ENCODE measurements at places on chromosomes 5 and 9.

- no peak for DNase-seq
Measured at GRCh38 chr9:27196383-27196782, 87.4 kb downstream of the TEK start.

DNA sequence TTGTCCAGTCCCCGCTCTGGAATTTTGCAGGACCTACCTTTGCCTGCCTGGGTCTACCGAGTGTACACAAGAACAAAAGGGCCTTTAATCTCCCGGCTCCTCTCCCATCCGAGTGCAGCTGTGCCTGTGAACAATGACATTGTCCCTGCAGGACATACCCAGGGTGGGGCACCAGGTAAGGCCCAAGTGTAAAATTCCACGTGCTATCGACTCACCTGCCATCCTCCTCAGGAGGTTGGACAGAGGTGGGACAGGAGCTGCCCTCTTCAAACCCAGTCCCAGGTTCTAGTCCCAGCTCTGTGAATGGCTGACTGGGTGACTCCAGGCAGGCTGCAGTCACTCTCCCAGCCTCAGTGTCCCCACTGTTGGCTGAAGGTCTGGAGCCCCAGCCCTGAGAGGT, 159.6 kb upstream of the ALDH1B1 start:
- DNase-seq = no peak

DNA sequence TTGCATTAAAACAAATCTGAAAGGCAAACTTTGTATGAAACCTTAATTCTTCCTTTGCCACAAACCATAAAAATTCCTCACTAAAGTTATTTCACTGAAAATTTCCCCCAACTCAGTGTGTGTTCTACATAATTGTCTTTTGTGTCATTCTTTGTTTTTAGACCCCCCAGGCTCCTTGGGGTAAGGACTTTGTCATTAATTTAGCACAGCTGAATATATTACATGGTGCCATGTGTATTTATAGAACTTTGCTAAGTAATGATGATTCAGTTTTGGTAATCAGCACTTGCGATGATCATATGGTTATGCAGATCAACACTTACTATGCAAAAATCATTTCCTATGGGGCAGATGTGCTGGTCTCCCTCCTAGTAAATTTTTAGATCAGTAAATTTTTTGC, 712.1 kb upstream of the MEF2C start:
- no peak for DNase-seq

DNA sequence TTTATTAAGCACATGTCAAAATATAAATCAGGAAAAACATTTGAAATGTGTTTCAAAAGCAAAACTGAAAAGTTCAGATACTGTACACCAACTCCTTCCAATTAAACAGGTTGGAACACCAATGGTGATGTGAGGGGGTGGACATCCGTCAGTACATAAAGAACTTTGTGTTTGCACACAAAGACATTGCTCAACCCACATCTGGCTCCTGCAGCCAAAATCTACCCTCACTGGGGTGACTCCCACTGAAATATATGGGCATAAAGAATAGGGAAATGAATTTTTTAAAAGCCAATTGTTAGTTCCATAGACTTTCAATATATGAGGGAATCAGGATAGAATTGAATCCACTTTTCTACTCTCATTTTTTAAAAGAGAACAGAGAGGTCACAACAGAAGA, 63.9 kb downstream of the MEGF9 start:
- no peak for DNase-seq

- no peak for DNase-seq
Measured at GRCh38 chr5:43804041-43804440, 201.1 kb downstream of the NNT start.

DNA sequence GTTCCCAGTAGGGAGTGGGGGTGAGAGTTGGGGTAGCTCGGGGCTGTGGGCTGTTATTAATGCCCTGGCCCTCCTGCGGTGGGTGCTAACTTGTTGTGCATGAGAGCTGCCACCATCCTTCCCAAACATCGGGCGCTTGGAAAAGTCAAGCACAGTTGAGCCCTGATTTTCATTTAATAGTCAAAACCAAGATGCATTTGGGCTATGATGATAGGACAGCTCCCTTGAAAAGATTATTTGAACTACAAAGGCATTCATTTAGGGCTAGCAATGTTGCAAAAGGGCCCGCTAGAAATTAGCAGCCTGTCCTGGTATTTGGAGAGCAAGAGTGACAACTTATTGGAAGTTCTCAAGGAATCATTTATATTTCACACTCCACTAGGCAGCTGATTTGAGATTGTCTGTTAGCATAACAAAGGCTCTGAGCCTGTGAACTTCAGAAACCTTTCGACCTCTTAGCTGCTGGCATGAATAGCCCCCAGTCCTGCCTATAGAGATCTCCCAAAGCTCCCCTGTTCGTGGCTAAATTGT, 128.2 kb upstream of the TMEM161B start:
- no peak for DNase-seq

- no peak for DNase-seq
Measured at GRCh38 chr9:131762356-131762932, 22.6 kb upstream of the RAPGEF1 start.

- DNase-seq = no peak
Measured at GRCh38 chr5:139574641-139575312, 13.6 kb downstream of the UBE2D2 start.

GRCh38 chr5:178232920-178233429, 373 bp upstream of the PHYKPL start:
- no peak for DNase-seq

DNA sequence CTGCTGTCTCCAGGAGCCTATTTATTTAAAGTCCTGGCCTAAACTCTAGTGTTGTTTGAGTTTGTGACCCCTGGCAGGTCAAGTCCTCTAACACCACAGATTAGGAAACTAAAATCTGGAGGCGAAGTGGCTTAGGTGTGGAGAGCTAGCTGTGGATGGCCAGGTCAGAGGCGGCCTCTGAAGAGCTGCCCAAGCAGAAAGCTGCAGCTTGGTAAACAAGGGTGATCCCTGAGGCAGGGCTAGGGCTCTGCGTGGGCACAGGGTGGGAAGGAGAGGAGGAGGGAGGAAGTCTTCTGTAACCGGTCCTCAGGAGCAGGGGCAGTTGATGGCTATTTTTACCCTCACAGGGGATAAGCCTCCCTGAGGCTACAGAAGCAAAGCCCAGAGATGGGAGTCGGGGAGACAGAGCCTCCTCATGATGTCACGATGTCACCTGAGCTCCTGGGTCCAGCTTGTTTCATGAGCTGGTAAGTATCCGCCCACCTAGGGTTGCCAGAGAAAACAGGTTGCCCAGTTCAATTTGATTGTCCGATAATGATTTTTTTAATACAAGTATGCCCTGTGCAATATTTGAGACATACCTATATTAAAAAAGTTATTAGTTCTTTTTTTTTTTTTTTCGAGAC, 25.9 kb upstream of the BOD1 start:
- DNase-seq = no peak

DNA sequence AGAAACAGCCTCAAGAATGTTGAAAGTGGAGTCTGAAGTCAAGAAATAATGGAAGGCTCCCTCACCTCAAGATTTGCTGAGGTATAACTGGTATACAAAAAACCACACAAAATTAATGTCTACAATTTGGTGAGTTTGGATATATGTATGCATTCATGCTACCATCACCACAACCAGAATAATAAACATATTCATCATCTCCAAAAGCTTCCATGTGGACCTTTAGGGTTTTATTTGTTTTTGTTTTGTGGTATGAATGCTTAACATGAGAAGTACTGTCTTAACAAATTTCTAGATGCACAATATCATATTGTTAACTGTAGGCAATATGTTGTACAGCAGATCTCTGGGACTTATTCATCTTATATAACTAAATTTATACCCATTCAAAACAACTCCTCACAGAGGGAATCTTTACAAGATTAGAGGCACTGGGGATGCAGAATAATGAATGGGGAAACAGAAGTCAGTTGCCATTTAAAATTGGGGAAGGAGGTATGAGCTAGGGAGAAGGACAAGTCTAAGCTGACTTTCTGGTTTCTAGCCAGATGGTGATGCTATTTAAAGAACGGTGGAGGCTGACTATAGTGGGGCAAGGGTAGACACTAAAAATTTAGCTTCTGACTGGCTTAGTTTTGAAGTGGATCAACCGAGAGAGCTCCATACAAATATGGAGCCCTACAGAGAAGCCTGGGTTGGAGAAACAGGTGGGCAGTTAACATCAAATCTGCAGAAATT, 213.9 kb downstream of the BNC2 start:
- DNase-seq = no peak

DNA sequence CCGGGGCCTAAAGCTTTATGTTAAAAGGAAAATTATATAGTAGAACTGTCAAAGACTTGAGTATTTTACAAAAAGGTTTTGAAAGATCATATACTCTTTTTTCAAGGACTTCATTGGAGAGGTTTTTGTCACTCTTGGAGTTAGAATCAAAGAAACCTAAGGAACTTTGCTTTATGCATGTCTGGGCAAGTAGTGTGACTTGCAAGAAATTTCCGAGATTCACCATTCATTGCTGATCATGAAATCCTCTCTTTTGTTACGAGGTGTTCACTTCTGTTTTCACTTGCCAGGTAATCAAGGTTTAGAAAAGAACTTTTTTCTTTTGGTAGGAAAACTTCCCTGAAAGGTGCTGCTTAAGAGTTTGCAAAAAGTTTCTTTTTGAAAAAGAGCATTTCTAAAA, 64.8 kb downstream of the NUP214 start:
- DNase-seq = no peak

- no peak for DNase-seq
Measured at GRCh38 chr5:74355041-74355824, 285.3 kb downstream of the ENC1 start.

GRCh38 chr9:137031904-137032640, at the start of gene FUT7:
Gene FUT7, minus strand, starts transcription at chr9:137032088. Its CDS starts 97 bp downstream, at chr9:137031991.
- DNase-seq = no peak

GRCh38 chr5:138720840-138721239, 32.4 kb upstream of the CTNNA1 start:
- no peak for DNase-seq

DNA sequence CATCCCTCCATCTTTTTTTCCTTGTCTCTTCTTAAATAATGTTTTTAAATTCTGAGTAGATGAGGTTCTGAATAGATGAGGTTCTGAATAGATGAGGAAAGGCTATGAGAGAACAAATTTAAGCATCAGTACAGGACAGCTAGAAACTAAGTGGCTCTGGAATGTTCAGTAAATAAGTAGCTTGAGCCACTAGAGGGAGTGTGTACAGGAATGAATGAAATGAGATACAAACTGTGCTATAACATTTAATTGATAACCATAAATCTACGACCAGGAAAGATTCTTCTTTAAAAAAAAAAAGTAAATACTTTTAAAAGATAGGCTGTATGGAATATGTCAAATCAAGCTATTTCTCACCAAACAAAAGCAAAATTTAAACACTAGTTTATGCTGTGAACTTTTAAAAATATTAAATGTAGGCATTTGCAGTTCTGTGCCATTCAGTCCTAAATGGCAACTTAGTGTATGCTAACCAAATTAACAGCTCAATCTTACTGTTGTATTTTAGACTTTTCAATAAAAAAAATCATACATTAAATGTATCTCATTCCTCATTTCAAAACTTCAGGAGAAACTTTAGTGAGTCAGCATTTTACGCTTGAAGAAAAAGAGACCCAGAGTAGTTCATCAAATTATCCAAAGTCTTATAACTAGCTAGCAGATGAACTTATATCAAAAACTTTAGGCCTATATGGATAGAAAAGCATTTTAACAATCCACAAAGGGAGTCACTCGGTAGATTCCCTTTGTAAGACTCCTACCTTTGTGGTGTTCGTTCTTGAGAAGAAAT, 70.4 kb upstream of the SNX2 start:
- no peak for DNase-seq

DNA sequence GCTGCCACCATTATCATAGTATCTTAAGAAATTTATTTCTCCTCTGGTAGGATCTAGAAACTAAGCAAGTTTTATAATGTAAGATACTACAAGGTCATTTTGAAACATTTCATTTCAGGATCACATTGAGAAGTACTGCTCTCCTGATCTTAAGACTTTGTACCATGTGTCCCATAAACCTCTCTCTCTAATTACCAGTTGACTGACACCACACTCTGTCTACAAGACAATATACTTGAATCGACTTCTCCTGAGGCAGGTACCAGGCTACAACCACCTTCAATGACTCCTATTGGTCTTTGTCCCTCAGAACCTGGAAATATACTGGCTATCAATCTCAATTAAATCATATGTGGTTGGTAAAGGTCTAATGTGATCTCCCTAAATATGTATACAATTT, 597.0 kb downstream of the PTPRD start:
- no peak for DNase-seq

GRCh38 chr9:135563039-135563476, 1.5 kb downstream of the PAEP start:
- no peak for DNase-seq

Measured in epithelial cell of prostate (primary cell).